ENCODE measurements at places on chromosomes 1 and 21.

- DNase-seq = no peak
Observed at GRCh38 chr1:100539836-100540536, 2.0 kb downstream of the GPR88 start.

DNA sequence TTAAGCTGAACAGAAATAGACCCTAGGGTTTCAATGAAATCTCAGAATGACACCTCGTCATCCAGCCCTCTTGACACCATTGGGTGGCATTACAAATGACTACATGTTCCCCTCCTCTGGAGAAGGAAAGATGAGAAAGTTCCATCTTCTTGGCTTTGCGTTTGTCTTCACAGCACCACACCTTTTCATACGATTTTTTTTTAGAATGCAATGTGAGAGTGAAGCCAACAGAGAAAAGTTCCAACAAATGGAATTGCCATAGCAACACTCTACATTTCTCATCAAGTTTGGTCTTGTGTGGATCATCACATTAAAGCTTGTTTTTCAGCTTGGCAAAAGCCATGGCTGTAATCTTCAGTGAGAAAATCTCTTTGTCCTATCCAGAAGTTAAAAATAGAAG is 183.4 kb upstream of the SNX7 start:
- no peak for DNase-seq

- no peak for DNase-seq
Observed at GRCh38 chr1:68705466-68705865, 208.6 kb upstream of the DEPDC1 start.

- no peak for DNase-seq
Observed at GRCh38 chr1:27606708-27607238, 2.8 kb upstream of the AHDC1 start.

GRCh38 chr21:41170442-41170841 is 2.5 kb downstream of the BACE2 start:
- DNase-seq = no peak

DNA sequence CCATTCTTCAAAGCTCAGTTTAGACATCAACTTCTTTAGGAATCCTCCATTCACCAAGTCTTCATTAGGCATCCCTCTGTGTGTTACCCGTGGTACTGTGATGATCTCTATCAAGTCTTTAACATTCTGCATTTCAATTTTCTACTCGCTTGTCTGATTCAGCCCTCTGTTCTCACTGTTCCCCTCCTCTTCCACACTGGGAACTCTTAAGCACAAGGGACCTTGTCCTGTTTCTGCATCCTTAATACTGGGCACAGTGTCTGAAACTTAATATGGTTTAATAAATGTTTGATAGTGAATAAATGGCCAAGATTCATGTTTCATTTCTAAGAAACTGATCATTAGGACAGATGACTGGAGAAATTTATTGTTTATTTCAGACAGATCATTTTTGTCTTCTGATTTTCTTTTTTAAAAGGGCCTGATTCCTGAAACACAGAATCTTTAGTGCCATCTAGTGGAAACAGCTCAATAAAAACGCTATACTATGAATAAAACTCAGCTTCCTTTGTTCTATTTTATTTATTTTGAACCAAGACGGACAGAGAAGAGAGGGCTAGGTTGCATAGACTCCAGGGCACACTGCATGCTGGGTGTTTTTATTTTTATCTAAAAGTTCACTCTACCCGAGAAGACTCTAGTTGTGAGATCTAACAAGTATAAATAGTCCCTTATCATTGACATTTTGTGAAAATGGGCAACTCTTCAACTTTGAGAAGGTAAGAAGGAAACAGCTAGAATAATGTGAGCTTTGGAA is 7.0 kb upstream of the TRIM45 start:
- DNase-seq = no peak

DNA sequence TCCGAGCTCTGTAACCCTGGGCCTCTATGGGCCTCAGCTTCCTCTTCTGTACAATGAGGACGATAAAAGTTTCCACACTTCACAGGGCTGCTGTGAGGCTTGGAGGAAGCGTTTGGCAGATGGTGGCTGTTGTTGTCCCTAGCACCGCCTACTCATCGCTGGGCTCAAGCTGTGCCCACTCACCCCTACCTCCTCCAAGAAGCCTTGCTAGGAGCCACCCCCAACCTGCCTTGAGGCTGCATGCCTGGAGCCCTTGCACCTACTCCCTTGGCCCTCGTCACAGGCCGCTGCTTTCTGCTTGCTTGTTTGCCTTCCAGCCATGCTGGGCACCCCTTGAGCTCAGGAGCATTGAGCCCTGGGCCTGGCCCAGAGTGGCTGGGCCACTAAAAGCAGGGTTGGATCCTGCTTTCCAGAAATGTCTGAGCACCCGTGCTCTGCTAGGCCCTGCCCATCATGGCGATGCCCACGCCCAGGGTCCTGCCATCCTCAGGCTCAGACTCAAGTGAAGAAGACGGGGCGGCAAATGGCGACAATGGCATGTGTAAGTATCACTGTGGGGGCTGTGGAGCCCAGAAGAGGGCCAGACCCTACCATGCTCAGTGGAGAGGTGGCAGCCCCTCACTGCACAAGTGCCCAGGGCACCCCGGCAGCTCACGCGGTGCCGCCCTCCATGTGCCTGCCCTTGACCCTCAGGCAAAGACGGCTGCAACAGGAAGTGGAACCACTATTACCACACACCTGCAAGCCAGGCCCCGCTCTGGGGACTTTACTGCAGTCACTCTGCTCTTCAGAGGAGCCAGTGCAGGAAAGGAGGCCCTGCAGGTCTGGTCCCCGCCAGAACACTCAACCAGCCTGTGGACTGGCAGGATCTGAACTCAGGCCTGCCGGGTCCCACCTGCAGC is 9.5 kb downstream of the SH3BGRL3 start:
- DNase-seq = no peak

GRCh38 chr1:30965924-30966599 is 57.5 kb upstream of the SDC3 start:
- DNase-seq = no peak

GRCh38 chr21:21463456-21463855 is 465.2 kb downstream of the NCAM2 start:
- no peak for DNase-seq

DNA sequence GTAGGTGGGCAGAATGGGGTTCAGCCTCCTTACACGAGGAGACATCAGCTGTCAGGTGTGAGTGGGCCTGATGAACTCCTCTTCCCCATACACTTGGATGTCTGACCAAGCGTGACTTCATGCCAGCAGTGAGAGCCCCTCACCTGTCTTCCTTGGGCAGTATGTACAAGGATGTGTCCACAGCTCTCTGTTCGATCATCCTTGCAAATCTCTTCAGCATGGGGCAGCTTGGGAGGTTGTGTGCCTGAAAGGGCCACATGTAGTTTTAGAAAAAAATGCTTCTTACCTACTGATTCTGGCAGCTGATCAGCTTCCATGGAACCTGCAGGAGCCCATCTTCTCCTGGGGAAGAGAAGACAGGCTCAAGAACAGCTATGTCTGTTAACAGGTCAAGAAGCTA is 18.0 kb downstream of the ACP6 start:
- DNase-seq = no peak

DNA sequence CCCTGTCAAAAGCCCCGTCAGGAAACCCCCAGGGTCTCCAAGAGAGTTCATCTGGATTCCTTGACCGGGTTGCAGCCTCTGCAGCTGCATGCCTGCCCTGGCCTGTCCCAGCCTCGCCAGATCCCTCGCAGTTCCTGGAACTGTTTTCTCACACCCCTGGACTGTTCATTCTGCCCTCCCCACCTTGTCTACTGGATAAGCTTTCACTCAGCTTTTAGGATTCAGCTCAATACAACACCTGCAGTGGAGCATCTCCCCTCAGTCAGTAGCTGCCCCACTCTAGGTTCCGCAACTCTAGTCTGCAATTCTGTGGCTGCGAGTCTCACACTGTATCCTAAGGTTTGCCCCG is 67.2 kb downstream of the FAM163A start:
- no peak for DNase-seq

DNA sequence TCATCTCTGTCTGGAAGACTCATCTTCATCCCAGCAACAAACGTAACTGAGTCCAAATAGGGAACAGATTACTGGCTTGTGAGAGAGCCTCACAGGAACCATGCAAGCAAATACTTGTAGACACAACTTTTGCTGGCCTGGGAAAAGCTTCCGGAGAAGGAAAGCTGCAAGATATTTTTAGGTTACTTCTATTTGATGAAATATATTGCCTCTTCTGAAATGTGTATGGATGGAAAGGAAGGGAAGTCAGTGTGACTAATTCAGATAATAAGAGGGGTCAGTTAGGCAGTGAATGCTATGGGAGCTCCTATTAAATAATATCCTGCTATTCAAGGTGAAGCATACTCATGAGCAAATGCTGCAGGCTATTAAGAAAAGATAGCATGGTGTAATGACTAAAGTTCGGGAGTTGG is 20.4 kb upstream of the FGGY start:
- no peak for DNase-seq

GRCh38 chr1:1235016-1235744 is 3.1 kb downstream of the B3GALT6 start:
- DNase-seq = no peak

GRCh38 chr1:170732252-170732588 is 68.3 kb downstream of the PRRX1 start:
- DNase-seq = no peak

DNA sequence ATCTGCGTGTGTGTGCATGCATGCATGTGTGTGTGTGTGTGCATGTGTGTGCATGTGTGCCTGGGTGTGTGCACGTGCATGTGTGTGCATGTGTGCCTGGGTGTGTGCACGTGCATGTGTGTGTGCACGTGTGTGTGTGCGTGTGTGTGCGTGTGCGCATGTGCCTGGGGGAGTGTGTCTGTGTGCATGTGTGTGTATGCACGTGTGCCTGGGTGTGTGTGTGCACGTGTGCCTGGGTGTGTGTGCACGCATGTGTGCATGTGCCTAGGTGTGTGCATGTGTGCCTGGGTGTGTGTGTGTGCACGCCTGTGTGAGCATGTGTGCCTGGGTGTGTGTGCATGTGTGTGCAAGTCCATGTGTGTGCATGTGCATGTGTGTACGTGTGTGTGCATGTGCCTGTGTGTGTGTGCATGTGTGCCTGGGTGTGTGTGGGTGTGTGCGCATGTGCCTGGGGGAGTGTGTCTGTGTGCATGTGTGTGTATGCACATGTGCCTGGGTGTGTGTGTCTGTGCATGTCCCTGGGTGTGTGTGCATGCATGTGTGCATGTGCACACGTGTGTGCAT is 29.3 kb upstream of the COL6A2 start:
- no peak for DNase-seq

DNA sequence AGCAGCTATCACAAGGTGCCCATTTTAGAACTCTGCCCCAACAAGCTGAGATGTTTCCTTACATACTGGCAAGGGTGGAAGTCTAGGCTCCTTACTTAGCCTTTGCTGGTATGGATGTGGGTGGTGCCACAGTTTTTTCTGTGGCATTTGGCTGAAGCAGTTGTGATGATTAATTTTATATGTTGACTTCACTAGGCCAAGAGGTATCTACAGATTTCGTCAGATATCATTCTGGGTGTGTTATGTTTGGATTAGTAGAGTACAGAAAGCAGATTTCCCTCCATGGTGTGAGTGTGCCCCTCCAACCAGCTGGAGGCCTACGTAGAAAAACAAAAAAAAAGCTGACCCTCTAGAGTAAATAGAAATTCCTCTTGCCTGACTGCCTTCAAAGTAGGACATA is 317.0 kb downstream of the BARHL2 start:
- DNase-seq = no peak

GRCh38 chr1:64361974-64362373 is 108.0 kb upstream of the CACHD1 start:
- DNase-seq = no peak

GRCh38 chr1:191641420-191642260 is 516.6 kb upstream of the RGS18 start:
- no peak for DNase-seq

DNA sequence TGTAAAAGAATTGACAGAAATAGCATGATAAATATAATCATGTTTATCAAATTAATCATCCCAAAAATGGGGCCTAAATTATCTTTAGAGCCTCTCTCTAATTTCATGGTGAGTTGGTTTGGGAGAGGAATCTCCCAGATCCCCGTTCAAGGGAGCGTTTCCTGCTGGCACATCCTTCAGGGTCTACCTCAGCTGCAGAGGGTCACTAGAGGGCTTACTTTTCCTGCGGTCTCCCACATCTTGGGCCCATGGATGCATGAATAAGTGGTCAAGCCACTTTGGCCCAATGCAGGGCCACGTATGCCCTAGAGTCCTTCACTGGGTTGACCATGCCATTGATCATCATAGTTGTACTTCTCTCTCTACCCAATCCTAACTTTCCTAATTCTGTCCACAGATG is 164.1 kb downstream of the USP25 start:
- DNase-seq = no peak

Measured in renal cortex interstitium (tissue), 15 donors.